ENCODE measurements at places on chromosomes 3 and 15.

DNA sequence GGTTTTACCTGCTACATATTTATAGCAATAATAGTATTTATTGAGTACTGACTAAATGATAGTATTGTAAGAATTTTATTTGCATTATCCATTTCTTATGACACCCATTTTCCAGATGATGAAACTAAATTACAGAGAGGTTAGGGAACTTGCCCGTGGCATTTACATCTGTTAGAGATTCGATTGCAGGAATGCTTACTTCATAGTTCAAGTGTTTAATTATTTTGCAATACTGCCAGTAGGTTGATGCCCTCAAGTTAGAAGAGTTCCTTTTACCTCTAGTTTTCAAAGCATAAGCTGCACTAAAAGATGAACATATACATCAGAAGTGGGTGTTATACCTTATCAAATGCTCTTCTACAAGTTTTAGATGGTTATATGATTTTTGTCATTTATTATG, 362.8 kb upstream of the RGMA start:
- no peak for DNase-seq

DNA sequence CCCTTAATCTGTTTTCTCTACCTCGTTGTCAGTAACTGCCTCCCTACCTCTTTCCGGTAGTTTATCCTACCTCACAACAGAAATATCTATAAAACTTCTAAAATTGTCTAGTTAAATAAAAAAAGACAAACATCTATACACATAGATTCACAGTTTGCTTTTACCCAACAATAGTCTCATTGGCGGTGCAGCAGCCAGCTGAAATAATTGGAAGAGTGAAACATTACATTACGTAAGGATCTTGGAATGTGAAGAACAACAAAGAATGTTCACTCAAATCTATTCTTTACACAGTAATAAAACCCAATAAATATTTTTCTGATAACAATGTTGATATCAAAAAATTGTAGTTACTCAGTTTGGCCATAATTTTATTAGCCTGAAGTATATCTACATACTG, 115.5 kb upstream of the ARPP21 start:
- no peak for DNase-seq

- no peak for DNase-seq
These were observed 289 bp downstream of the PCSK6 start for GRCh38 chr15:101489237-101489598.

DNA sequence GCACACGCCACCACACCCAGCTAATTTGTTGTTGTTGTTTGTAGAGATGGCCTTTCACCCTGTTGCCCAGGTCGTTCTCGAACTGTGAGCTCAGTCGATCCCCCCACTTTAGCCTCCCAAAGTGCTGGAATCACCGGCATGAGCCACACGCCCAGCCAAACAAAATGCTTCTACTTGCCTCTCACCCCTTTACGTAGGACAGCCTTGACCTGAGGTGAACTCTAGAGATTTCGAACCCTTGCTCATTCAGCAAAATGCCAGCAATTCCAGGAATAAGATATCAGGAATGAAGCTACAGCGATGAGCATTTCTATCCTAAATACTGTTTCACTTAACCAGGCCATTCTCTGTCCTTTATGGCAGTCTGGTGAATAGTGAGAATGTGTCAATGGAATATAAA, 135.0 kb downstream of the LRRK1 start:
- no peak for DNase-seq

GRCh38 chr3:31839144-31839917, 141.7 kb downstream of the OSBPL10 start:
- no peak for DNase-seq

GRCh38 chr15:99315636-99316035, 64.4 kb downstream of the LRRC28 start:
- no peak for DNase-seq

DNA sequence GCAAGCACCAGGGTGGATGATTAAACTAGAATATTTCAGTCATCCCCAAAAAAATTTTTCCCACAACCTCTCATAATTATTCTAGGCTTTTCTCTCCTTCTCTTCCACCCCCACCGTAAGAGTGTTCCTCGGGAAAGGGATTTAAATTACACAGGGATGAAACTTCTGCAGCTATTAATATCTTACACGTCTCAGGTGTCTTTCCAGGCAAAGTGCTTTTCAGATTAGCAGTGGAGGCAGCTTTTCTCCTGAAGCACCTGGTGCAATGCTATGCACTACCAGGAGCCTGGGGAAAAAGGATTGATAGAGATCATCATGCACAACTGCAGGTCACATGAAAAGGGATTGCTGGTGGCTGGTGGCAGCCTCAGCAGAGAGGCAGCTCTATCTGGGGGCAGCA, 250.4 kb downstream of the NTRK3 start:
- DNase-seq, result no peak

GRCh38 chr3:6526321-6526720, 334.6 kb upstream of the GRM7 start:
- DNase-seq, result no peak

- no peak for DNase-seq
These were observed 16.2 kb upstream of the CCR9 start for GRCh38 chr3:45870099-45870498.

DNA sequence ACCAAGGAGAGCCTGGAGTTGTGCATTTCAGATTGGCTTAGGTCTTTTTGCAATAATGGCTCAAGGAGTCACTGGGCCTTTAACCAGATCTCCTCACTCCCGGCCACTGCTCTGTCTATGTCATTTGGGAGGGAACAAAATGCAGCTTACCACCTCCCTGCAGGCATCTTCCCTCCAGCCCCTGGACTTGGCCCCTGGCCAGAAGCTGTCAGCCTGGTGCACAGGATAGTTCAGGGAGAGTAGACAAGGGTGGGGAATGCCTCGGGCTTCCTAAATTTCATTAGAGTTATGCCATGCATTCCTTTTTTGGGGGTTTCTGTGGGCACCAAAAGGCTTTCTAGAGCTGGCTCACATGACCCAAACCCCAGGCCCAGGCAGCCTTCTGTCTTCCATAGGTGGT, 70.2 kb upstream of the HRH1 start:
- no peak for DNase-seq

GRCh38 chr3:33786565-33787327, 11.7 kb upstream of the PDCD6IP start:
- DNase-seq, result no peak

DNA sequence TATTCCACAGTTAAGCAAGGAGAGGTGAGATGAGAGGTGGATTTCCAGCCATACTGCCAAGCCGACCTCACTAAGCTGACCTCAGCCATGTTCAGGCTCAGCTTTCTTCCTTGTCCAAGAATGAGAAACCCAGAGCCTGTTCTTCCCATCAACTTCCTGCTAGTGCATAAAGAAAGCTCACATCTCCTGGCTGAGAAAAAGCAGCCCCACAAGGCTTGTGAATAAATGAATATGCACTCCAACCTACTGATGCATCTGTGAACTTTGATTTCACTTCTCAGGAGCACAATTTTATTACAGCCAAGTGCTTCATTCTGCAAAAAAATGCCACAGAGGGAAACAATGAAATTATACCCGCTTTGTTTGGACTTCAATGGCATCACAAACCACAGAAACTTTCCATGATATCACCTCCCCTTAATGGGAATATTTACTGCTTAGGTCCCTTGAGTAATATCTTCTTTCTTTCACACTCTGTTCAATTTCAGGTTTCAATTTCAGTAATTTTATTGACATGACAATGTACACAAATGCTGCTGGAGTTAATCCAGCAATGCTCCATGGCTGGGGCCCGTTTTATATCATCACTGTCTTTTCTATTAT, 437.0 kb upstream of the PPP2R3A start:
- DNase-seq, result no peak

All from AG09319 (cell line).